Ascending aorta (tissue), 2 donors: ENCODE measurements at places on chromosomes 11 and 22.

- peak; percentile 79 for DNase-seq
Observed at GRCh38 chr22:38872831-38873248, 824 bp upstream of the CBX6 start.

- DNase-seq = no peak
Observed at GRCh38 chr22:33579448-33580093, 340.7 kb downstream of the LARGE1 start.

GRCh38 chr11:46049325-46049897 is 71.8 kb downstream of the PHF21A start:
- DNase-seq = no peak

- no peak for DNase-seq
Observed at GRCh38 chr11:109342261-109342660, 79.7 kb upstream of the C11orf87 start.

GRCh38 chr22:35465109-35465701 is 65.3 kb downstream of the MCM5 start:
- DNase-seq = no peak

GRCh38 chr11:109849946-109850345 is 243.2 kb upstream of the ZC3H12C start:
- DNase-seq = no peak

DNA sequence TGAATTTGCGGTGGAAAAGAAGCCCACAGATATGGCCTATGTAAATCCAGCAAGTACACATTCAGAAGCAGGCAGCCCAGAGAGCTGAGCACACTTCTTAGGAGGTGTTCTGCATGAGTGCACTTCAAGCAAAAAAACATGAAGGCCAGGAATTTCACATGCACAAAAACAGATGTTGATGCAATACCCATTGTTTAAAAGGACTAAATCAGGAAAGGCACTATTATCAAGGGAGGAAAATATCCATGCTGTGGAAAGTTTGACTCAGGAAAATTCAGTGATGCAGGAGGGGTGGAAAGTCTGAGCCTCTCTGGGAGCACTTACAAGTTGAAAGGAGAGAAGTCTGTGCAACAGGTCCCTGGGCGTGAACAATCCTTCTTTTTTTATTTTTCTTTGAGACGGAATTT is 15.8 kb upstream of the CARS1 start:
- no peak for DNase-seq

GRCh38 chr11:123381817-123382554 is 48.1 kb upstream of the GRAMD1B start:
- no peak for DNase-seq

DNA sequence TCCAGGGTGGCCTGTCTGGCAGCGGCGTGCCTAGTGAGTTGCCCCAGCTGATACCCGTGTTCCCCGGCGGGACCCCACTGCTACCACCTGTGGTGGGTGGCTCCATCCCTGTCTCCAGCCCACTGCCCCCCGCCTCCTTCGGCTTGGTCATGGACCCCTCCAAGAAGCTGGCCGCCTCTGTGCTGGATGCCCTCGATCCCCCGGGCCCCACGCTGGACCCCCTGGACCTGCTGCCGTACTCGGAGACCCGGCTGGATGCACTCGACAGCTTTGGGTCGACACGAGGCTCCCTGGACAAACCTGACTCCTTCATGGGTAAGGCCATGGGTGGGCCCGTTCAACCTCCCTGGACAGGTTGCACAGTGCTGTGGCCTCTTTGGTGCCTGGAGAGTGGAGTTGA is 38.5 kb downstream of the ZC3H7B start:
- DNase-seq = no peak

DNA sequence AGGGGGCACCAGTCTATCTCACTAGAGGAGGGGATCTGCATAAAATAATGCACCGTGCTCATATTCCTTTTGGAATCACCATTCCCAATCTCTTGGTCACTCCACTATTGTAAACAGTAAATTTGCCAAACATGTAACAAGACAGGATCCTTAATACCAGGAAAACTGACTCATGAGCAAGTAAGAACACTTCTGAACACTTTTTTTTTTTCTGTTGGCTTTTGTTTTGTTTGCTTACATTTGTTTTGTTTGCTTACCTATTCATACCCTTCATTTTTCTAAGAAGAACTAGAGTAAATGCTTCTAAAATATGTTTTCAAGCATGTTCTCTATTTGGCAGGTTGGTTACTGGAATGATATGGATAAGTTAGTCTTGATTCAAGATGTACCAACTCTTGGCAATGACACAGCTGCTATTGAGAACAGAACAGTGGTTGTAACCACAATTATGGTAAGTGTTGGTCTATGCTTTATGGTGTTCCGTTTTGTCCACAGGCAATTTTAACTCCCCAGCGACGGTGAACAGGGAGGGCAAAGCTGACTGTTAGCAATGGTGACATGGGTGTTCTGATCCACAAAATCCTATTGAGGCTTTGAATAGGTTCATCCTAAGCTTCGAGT is 111.8 kb downstream of the MSANTD4 start:
- no peak for DNase-seq

DNA sequence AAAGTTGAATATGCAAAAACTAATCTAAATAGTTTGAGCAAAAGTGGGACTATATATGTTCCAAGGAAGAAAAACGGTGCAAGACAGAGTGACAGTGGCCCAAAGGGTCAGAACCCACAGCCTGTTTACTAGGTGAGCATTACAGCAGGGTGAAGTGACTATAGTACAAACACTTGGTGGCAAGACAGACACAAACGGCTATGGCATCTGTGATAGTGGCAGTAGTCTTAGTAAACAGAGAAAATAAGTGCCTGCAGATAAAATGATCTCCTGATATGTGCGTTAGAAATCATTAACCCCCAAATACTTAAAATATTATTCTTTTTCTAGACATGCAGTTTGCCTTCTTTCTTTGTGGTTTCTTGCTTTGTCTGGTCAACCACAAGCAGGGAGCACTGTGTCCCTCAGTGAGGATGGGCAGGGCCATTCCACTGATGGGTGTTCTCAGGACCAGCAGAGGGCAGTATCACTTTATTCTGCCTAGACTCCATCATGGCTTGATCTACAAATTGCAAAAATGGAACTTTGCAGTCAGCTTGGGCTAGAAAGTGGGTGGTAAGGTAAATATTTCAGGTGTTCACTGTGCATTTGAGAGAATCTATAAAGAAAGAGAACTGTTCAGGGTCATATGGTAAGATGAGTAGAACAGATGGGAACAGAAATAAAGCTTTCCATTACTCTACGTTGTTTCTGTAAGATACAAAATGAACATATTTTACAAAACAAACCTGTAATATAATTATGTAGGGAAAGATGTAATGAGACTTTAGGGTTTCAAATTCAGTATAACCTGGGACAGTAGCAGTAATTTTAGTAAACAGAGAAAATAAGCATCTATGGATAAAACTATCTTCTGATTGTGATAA is 198.2 kb downstream of the SWAP70 start:
- no peak for DNase-seq

- no peak for DNase-seq
Observed at GRCh38 chr11:20561915-20562314, 37.5 kb upstream of the SLC6A5 start.

DNA sequence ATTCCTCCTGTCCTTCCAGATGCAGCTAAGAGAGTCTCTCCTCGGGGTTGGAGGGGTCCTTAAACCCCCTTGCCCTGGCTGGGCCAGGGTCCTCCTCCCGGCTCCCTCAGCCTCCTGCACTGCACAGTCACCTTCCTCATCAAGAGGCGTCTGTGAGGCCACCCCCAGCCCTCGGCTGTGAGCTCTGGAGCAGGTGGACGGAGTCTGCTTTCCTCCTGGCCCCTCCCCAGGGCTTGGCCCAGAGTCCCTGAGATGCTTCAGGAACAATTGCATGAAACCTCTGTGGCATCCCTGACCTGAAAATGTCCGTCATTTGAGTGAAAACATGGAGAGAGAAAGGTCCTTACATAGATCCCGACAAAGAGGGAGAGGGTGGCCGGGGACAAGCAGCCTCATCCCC is 6.7 kb upstream of the FGF3 start:
- DNase-seq = no peak

DNA sequence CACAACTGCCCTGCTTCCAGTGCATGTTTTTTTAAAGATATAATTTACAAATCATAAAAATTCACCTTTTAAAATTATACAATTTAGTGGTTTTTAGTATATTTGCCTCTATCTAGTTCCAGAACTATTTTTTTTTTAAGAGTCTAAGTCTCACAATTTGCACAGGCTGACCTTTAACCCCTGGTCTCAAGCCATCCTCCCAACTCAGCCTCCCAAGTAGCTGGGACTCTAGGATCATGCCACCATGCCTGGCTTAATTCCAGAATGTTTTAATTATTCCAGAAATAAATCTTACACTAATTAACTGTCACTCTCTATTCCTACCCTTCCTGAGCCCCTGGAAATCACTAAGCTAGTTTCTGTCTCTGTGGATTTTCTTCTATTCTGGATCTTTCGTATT is 1.4 kb upstream of the ARCN1 start:
- no peak for DNase-seq

DNA sequence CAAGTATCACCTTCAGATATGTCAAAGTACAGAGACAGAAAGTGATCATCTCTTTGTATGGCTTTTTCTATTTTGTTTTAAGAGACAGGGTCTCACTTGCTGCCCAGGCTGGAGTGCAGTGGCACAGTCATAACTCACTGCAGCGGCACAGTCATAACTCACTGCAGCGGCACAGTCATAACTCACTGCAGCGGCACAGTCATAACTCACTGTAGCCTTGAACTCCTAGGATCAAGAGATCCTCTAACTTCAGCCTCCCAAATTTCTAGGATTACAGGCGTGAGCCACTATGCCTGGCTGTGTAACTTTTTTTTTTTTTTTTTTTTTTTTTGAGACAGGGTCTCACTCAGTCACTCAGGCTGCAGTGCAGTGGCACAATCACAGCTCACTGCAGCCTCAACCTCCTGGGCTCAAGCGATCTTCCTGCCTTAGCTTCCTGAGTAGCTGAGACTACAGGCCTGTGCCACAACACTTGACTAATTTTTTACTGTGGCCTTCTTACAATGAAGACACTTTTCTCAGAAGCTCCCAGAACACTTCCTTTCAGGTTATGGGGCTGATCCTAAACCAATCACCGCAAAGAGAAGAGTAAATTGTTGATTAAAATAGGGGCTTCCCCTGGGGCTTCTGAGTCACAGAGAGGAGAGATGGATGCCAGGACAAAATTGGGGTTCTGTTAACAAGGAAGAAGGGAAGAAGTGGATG is 9.0 kb upstream of the HIKESHI start:
- DNase-seq = no peak

GRCh38 chr11:119774172-119774763 is 45.3 kb upstream of the NECTIN1 start:
- DNase-seq = no peak

DNA sequence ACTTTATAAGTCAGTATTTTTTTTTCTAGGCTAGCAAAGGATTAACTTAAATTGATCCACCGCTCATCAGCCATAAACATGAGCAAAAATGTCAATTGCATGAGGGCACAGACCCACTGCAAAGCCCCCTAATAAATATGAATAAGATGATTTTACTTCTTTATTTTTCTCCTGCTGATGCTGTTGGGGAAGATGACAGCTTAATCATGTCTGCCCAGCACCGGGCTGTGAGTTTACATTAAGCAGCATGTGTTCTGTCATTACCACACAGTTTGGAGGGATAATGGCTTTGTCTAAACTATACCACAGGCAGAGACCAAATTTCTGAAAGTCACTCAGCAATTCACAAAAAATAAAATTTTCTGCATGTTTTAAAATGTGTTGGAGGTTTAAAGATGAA is 346.3 kb downstream of the LRRC4C start:
- DNase-seq = no peak

- no peak for DNase-seq
Observed at GRCh38 chr11:16088774-16089173, 267.6 kb downstream of the SOX6 start.

DNA sequence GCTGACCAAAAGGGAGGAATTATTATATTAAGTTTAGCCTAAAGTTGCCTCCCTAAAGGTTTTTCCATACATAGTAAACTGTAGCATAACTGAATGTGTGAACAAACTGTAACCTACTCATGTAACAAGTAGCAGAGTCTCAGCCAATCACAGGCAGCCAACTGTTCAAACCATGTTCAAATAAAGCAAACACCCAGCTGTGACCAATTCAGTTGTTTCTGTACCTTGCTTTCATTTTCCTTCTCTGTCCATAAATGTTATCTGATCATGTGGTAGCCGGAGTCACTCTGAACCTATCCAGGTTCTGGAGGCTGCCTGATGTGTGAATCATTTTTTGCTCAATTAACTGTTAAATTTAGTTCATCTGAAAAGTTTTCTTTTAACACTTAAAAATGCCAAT is 373.5 kb downstream of the GUCY1A2 start:
- DNase-seq = no peak

GRCh38 chr22:44024288-44024921 is at the start of gene PARVB:
Gene PARVB, plus strand, starts transcription at chr22:44024302. Its CDS starts 38 bp downstream, at chr22:44024340.
- no peak for DNase-seq

- no peak for DNase-seq
Observed at GRCh38 chr11:3050386-3051195, 6.6 kb downstream of the CARS1 start.

- no peak for DNase-seq
Observed at GRCh38 chr11:17366495-17366894, 14.9 kb downstream of the NCR3LG1 start.

DNA sequence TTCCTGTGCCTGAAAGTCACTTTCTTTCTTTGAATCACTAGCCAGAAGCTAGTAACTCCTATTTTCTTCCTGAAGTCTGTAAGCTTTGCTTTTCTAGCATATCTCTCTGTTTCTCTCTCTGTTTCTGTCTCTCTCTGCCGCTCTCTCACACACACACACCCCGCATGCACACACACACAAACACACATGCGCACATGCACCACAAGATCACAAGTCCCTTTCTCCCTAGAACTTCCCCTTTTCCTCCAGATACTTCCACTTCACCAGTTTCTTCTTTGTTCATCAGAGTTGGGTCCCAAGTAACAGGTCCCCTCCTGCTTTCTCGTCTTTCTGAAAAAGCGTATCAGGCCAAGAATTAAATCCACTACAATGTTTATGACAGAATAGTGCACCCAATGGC is 148.5 kb upstream of the HSD17B12 start:
- DNase-seq = no peak

GRCh38 chr11:46976182-46976854 is 39.8 kb downstream of the CSTPP1 start:
- no peak for DNase-seq

DNA sequence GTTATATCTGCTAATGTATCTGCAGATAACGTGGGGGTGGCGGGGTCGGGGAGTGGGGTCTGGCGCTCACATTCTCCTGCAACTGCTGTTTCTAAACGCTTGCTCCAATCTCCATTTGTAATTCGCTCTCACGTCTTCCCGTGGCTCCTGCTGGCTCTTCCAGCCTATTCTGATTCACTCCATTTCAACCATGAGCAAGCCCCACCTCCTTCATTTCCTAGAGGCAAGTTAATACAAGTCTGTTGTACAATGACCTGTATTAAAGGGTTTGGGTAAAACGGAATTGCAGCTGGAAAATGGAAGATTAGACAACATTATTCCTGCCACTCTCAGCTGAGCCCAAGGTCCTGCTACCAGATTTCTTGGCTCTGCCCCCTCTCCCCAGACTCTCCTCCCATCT is 132.3 kb downstream of the CSNK2A3 start:
- DNase-seq = no peak

GRCh38 chr11:62457478-62457877 is 38.6 kb downstream of the SCGB1A1 start:
- no peak for DNase-seq
